Chondrocyte (in vitro differentiated cells): ENCODE measurements at places on chromosomes 4 and X.
A peak's percentile ranks its signal among the peaks of the same experiment; 100 is the strongest.

DNA sequence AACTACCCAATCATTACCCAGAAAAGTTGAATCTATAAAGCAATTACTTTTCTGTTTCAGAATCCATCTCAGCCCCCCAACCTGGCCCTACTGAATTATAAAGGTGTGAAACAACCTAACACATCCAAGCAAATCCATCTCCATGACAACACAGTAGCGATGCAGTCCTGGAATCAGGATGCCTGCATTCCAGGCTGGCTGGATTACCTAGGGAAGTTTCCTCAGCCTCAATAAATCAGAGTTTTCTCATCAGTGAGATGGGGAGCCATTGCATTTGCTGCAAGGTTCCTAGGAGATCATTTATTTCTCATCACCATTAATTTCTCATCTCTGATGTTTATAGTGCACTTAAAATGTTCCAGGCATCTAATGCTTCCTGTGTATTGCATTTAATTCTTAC, 46.0 kb downstream of the LNX1 start:
- DNase-seq, result no peak

GRCh38 chrX:14029039-14029424, 660 bp downstream of the GEMIN8 start:
- no peak for DNase-seq

DNA sequence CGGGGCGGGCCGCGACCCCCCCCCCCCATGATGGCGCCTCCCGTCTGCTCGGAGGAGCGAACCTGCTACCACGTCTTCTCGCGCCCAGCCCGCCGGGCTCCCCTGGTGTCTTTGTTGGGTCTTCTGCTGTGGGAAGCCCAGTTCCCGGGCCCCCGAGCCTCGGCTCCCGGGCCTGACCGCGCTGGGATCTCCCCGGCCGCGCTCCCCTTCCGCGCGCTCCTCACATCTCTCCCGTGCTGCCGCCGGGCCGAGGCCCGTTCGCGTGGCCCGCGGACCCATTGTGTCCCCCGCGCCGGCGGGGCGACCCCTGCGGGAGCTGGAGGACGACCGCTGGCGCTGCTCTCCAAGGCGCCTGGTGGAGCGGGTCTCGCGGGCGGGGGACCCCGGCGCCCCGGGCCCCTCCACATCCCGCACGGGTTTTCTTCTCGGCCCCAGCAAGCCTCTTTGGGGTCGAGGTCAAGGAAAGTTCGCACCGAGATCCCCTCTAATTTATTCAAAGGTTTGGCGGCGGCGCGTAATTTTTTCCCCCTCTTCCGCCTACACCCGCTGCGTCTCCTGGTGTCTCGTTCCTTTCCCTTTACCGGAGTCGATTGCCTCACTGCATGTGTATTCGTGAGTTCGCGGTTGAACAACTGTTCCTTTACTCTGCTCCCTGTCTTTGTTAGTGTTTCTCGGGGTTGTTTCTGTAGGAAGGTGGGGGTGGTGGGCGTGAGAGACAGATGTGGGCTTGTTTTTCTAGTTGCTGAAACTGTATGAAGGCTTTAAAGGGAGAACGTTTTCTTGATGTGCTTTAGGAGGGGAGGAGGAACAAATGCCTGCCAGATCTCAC, 770 bp downstream of the SMAD1 start:
- DNase-seq, result peak; percentile 84

- no peak for DNase-seq
Measured at GRCh38 chr4:123890889-123891288, 494.3 kb downstream of the SPRY1 start.

GRCh38 chr4:142034101-142034500, 397.7 kb downstream of the IL15 start:
- no peak for DNase-seq

DNA sequence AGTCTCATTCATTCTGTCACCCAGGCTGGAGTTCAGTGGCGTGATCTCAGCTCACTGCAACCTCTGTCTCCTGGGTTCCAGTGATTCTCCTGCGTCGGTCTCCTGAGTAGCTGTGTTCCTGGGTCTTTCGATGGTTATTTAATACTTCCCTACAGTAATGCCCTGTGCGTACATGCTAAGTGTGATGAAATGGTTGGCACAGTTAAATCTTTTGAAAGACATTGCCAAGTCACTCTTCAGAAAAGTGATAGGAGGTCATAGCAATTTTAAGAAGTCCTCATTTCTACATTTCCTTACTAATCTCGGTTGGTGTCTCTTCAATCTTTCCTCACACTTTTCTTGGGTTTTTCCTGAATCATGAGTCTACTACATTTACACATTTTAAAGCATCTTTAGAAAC, 14.4 kb downstream of the HTT-AS start:
- DNase-seq, result no peak

DNA sequence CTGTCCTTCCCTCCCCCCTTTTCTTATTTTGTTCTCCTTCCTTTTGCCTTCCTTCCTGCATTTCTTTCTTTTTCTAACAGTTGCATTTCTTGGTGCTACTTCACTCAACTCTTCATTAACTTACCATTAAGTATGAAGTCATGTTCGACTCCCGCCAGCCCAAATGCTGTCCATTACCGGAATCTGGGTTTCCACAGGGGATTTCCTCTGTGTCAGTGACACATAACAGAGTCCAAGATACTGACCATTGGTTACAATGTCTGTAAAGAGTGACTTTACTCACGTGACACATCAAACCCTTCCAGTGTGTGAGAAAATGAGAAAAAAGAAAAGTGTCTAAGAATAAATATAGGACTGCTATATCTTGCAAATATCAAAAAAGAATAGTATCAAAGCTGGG, 500.0 kb upstream of the FRG1 start:
- DNase-seq, result no peak

DNA sequence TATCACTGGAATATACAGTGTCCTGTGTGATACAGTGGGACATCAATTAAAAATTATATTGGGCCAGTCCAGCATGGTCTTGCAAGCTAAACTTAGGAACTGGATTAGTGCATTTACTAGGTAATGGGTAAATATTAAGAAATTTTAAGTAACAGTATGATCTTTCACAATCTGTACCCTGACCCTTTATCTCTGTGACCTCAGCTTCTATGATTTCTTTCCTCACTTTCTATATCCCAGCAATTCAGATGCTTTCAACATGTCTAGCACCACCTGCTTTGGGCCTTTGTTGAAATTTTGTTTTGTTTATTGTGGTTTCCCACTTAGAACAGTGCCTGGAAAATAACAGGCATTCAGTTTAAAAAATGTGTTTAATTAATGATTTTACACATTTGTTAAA, 2295.4 kb downstream of the ARAP2 start:
- no peak for DNase-seq

DNA sequence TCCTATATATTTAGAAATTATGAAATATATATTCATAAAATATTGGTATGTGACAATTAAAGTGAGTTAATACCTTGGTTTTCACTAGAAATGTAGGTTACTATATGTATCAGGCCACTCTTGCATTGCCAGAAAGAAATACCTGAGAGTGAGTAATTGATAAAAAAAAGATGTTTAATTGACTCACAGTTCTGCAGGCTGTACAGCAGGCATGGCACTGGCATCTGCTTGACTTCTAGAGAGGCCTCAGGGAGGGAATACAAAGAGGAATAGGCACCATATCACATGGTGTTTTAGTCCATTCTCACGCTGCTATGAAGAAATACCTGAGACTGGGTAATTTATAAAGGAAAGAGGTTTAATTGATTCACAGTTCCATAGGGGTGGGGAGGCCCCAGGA, 1560.6 kb downstream of the STIM2 start:
- no peak for DNase-seq

- no peak for DNase-seq
Measured at GRCh38 chr4:112954286-112954685, 95.2 kb upstream of the ANK2 start.

DNA sequence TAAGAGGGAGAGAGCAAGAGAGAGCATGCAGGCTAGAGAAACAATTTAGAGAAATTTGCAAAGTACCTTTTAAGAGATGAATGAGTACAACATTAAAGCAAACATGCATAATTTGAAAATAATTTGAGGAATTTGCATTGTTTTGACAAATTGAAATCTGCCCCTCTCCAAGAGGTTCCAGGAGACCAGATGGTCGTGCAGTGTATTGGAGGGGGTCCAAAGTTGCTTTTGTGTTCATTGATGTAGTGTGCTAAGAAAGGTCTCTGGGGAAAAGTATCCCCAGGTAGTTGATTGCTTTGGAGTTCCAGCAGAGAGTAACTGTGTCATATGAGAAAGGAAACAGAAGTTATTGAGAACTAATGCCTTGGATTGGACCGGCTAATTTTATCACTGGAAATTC, 635.0 kb upstream of the TENM3 start:
- no peak for DNase-seq

DNA sequence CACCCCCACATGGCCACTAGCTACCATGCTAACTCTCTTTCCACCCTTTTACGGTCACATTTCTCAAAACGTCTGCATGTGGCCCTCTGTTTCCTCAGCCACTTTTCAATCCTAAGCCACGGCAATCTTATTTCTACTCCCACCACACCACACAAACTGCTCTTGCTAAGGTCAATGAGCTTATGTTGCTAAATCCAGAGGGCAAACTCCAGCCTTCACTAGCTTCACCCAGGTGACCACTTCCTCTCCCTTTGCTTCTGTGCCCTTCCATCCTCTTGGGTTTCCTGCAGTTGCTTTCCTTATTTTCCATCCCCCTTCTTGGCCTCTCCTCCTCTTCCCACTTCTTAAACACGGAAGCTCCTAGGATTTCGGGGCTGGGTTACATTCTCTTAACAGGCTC, 16.5 kb downstream of the CETN2 start:
- no peak for DNase-seq

GRCh38 chrX:153974726-153975286, 2.3 kb downstream of the TMEM187 start:
- DNase-seq, result no peak

DNA sequence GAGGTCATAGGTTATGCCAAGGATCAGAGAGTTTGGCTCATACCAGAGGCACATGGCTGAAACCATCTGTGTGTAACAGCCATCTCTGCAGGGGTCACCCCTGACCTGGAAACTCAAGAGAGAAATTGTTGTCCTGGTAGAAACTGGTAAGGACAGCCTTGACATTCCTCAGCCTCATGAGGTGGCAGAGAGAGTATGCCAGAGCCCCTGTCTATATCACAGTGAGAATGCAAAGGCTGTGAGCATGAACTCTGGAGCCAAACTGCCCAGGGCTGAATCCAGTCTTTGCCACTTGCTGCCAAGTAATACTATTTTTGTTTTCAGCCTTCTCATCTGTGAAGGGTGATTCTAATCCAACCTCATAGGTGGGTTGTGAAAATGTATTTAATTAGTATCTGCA, 37.1 kb upstream of the CCDC149 start:
- DNase-seq, result no peak

GRCh38 chr4:118400356-118400755, 47.6 kb upstream of the PRSS12 start:
- DNase-seq, result no peak

DNA sequence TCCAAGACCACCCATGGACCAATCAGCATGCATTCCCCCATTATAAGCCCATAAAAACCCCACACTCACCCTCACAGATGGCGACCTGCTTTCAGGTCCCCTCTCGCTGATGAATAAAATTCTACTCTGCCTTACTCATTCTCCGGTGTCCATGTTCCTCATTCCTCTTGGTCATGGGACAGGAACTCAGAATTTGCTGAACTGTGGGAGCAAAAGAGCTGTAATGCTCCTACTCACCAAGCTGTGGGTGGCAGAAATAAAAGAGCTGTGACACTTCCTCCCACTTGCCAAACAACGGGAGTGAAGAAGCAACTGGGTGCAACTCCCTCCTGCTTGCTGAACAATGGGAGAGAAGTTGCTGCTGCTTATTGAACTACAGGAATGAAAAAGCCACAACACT, 168.5 kb upstream of the PCDH18 start:
- DNase-seq, result no peak

- no peak for DNase-seq
Measured at GRCh38 chrX:150692296-150692695, 900 bp upstream of the MTMR1 start.

DNA sequence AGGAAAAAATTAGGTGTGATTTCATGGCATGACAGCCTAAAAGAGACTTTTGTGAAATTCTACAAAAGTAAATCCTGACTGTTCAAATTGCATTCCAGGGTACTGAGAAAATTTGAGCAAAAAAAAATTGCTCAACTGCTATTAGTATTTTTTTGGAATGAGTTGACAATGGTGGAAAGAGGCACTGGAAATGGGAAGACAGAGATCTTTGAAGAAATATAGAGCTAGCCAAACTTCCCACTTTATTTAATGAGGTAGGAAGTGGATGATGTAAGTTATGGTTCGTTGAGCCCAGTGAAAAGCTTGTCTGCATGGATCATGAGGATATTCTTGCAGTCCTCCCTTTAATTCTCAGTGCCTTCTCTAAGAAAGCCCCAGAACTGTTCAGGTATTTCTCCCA, 183.8 kb downstream of the PTTG2 start:
- DNase-seq, result no peak

GRCh38 chr4:113189546-113189945, 140.1 kb downstream of the ANK2 start:
- DNase-seq, result no peak

- no peak for DNase-seq
Measured at GRCh38 chrX:103615781-103616371, 8.1 kb downstream of the TCEAL3 start.

GRCh38 chr4:2497931-2498330, 29.0 kb downstream of the RNF4 start:
- DNase-seq, result no peak

DNA sequence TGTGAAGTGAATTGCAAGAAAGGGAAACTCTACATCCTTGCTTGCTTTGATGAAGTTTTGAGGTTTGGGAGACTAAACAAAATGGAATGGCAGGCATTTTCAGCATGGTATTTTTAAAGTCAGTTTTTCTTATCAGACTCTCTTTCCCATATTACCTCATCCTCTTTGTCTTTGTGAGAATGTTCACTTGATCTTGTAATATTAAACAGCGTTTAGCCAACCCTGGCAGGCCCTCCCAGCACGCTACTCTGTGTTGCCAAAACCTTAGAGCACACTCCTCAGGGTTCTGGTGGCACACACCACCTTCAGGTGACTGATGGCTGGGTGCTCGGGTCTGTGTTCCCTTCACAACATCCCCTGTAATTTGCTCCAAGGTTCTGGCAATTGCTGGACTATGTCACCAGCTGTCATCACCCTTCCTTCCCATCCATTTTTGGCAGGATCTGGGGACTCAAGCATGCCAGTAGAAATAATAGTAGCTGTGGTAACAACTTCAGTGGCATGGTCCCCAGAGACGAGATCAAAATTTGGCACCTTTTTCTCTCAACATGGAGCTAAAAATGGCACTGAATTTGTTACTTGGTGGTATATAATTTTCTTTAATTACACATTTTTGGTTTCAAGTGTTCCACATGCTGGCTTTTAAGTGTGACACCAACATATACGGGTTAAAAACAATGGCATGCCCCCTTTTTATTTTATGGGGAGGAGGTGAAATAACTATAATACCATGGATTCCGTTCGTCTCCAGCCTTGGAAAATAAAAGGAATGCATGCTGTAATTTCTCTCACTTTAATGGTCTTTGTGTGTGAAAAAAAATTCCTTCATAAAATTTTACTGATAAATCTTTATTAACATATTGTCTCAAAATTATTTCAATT, 273.1 kb downstream of the DCTD start:
- no peak for DNase-seq

DNA sequence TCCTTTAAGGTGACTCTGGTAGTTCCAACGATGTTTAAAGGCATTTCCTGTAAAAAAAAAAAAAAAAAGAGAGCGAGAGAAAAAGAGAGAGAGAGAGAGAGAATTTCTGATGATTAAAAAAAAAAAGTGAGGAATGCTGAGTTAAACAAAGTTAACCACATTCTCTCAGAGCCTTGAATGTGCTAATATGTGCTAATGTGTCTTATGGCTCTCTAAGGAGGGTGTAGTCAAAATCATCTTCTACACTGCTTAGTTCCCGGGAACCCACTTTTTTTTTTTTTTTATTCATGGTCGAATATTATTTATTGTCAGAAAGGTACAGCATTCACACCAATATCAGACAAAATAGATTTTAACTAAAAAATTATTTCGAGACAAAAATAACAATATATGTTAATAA, 111.7 kb downstream of the SNCA start:
- no peak for DNase-seq
